ENCODE measurements at places on chromosomes 13 and 19.

DNA sequence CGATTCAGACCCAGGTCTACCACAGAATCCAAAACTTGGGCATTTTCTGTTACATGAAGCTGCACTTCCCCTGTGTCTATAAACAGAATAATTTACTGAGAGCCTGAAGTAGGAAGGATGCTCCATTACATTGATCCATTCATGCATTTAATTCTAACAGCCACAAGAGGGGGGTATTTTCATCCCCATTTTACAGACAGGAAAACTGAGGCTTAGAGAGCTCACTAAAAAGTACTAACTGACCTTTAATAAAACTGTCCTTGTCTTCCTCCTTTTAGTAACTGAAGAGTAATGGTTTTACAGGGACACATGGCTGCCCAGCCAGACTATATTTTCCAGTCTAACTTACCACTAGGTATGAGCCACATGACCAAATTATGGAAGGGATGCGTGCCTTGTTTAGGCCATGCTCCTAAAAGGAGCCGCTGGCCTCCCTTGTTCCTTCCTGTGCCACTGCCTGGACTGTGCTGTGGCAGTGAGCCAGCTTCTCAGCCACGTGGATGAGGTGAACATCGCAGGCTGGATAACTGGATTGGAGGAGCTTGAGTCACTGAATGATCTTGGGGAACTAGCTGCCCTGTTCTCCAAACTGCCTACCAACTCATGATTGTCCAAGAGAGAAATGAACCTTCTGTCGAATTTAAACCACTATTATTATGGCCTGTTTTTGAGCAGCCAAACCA, 108.3 kb downstream of the DOCK9 start:
- DNase-seq = peak; percentile 72

DNA sequence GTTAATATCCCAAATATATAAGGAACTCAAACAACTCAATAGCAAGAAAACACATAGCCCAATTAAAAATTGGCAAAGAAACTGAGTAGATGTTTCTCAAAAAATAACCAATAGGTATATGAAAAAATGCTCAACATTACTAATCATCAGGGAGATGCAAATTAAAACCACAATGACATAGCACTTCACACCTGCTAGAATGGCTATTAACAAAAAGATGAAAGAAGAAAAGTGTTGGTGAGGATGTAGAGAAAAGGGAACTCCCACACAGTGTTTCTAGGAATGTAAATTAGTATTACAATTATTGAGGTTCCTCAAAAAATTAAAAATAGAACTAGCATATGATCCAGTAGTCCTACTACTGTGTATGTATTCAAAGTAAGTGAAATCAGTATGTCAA, 1212.8 kb downstream of the DIAPH3 start:
- no peak for DNase-seq

GRCh38 chr13:76854894-76855293, 31.3 kb downstream of the KCTD12 start:
- DNase-seq = no peak

DNA sequence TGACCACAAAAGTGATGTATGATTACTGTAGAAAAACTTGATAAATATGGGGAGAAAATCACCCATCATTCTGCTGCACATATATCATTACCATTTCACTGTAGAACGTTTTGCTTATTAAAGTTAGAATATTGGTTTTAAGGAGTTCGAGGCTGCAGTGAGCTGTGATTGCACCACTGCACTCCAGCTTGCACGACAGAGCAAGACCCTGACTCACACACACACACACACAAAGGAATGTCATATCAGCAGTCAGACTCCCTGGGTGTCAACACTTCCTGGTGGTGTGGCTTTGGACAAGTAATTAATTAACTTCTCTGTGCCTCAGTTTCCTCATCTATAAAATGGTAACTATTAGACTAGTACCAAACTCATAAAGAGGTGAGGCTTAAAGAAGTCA, 11.3 kb upstream of the PNMA8A start:
- no peak for DNase-seq

Measured in adrenal gland (tissue), 19 donors.